ENCODE measurements at places on chromosomes 4 and X. TPM values are rescaled to one million over a fixed set of nuclear protein-coding genes. Genes with fewer than 3 reads are reported as not detected.

- no peak overlapping the region for H3K27ac ChIP-seq
- H3K36me3 ChIP-seq, result no peaks in the 10 kb centered on the region
- H3K27me3 ChIP-seq, result no peaks in the 10 kb centered on the region
- H3K4me3 ChIP-seq, result no peak overlapping the region
- no peaks in the 10 kb centered on the region for H3K4me1 ChIP-seq
Observed at GRCh38 chr4:52098618-52099017, 47.5 kb downstream of the SPATA18 start.

GRCh38 chr4:69714086-69714485, 46.3 kb downstream of the SULT1B1 start:
- no peaks in the 10 kb centered on the region for H3K36me3 ChIP-seq
- no peak for DNase-seq
- H3K27ac ChIP-seq, result no peak overlapping the region
- H3K4me3 ChIP-seq, result no peak overlapping the region
- H3K4me1 ChIP-seq, result no peaks in the 10 kb centered on the region
- H3K27me3 ChIP-seq, result no peaks in the 10 kb centered on the region

SYNPO2 gene
- polyA plus RNA-seq, result 103 TPM

- DNase-seq, result peak; percentile 4
- H3K27me3 ChIP-seq, result peaks cover 3% of the 10 kb centered on the region
- no peak overlapping the region for H3K27ac ChIP-seq
- H3K36me3 ChIP-seq, result no peaks in the 10 kb centered on the region
Observed at GRCh38 chrX:5876984-5877596, 351.6 kb downstream of the NLGN4X start.

DNA sequence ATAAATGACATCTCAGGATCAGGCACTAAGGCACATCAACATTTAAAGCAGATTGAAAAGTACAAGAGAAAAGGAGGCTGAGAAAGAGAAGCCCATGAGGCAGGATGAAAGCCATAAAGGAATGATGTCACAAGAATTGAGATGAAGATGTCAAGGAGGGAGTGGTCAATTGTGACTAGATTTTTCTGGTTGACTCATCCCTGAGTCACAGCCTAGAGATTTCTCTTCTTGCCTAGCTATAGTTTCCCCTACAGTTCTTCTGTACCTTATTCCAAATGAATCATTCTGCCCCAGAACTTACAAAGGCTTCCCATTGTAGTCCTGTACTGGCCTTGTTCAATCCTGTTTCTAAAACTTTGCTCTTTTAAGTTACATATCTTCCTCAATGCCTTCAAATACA, 3.4 kb upstream of the USP53 start:
- no peak for DNase-seq
- no peaks in the 10 kb centered on the region for H3K27me3 ChIP-seq
- no peak overlapping the region for H3K27ac ChIP-seq

SH3BGRL gene
- 76.6 TPM for polyA plus RNA-seq

C1QTNF7 gene
- polyA plus RNA-seq, result 3.2 TPM

DNA sequence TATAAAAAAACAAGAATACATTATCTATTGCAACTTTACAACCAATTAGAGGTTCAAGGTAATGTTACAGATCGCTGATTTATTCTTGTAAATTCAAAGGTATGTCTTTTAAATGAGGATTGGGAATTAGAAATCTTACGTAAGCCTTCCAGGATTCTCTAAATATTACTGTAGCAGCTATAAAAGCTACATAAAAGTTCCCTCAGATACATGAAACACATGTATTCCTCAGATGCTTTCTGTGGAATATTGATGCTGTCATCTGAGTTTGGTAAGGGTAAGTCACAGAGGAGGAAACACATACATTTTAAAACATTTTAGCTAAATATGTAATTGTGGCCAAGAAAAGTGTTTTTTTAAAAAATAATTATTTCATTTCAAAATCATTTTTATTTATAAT, 3.4 kb downstream of the AFP start:
- DNase-seq, result no peak
- H3K4me1 ChIP-seq, result no peaks in the 10 kb centered on the region
- H3K27me3 ChIP-seq, result no peaks in the 10 kb centered on the region
- no peaks in the 10 kb centered on the region for H3K36me3 ChIP-seq
- no peak overlapping the region for H3K27ac ChIP-seq

DNA sequence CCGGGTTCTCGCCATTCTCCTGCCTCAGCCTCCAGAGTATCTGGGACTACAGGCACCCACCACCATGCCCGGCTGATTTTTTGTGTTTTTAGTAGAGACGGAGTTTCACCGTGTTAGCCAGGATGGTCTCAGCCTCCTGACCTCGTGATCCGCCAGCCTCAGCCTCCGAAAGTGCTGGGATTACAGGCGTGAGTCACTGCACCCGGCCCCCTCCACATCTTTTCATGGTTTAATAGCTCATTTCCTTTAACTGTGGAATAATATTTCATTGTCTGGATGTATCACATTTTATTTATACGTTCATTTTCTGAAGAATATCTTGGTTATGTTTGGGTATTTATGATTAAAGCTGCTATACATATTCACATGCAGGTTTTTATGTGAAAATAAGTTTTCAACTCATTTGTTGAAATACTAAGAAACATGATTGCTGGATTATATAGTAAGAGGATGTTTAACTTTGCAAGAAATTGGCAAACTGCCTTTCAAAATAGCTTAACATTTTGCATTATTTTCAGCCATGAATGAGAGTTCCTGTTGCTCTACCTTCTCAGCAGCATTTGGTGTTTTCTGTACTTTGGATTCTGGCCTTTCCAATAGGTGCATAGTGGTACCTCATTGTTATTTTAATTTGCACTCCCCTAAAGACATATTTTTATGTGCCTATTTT, 591.9 kb downstream of the TECRL start:
- peak; percentile 1 for DNase-seq
- H3K27me3 ChIP-seq, result no peaks in the 10 kb centered on the region
- no peaks in the 10 kb centered on the region for H3K4me1 ChIP-seq
- H3K4me3 ChIP-seq, result no peak overlapping the region
- no peaks in the 10 kb centered on the region for H3K36me3 ChIP-seq

DNA sequence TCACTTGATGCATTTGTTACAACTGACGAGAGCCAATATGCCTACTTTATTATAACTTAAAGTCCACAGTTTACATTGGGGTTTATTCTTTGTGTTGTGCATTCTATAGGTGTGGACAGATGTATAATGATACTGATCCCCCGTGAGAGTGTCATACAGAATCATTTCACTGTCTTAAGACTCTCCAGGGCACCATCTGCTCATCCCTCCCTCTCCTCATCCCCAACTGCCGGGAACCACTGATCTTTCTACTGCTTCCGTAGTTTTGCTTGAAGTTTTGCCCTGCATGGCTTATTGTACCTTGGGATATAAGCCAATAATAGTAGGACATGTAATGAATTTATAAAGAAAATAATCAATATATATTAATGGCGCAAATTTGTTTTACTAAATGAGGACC, 137.8 kb upstream of the MSX1 start:
- H3K27ac ChIP-seq, result no peak overlapping the region
- no peak for DNase-seq
- H3K27me3 ChIP-seq, result no peaks in the 10 kb centered on the region
- H3K4me1 ChIP-seq, result no peaks in the 10 kb centered on the region

UGT2B11 gene
- not detected for polyA plus RNA-seq

DNA sequence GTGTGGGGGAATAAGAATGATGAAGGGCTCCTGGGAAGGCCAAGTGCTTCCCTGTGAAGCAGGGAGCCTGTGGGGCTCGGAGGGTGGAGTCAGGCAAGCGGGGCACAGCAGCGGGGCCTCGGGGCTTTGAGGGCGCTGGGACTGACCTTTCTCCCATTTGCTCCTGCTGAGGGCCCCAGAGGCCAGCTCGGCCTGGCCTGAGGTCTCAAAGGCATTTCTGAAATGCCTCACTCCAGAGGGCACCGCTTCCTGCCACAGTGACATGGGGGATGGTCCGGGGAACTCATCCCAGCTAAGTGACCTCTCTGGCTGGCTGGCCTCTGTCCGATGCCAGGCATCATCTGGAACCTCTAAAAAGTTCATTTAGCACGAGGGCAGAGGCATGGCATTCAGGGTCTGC, 98.8 kb upstream of the STX18 start:
- H3K27ac ChIP-seq, result no peak overlapping the region
- H3K27me3 ChIP-seq, result peaks cover 6% of the 10 kb centered on the region
- no peak overlapping the region for H3K4me3 ChIP-seq

- no peaks in the 10 kb centered on the region for H3K27me3 ChIP-seq
- no peak overlapping the region for H3K27ac ChIP-seq
- no peak for DNase-seq
- H3K4me3 ChIP-seq, result no peak overlapping the region
Observed at GRCh38 chr4:162406637-162407365, 243.0 kb upstream of the FSTL5 start.

DNA sequence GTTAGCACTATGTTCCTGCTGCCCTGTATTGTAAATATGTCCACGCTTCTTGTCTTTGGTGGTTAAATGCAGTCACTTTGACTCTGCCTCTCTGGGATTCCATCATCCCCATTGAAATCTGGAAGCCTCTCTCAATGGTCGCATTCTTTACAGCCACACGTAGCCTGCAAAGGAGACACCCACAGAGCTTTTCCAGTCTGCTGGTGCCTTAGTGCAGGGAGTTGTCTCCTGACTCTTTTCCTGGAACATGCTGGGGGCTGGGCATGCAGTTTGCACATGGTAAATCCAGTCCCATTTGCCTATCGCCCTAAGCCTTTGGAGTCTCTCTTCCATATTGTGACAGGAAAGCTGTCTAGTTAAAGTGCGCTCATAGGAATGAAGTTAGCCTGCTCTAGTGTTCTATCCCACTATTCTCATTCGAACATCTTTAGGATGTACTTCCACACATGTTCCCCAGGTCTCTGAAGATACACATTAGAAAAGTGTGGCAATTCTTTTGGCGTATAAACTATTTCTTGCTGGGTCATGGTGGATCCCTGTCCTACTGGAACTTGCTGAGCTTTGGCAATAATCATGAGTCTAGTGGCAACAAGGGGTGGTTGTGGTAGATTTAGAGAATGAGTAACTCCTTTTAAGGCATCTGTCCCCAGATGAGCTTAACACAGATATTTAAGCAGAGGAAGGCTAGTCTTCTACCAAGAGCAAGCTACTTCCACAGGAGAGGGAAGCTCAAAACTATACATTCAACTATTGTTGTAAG, 33.7 kb downstream of the COQ2 start:
- H3K27me3 ChIP-seq, result no peaks in the 10 kb centered on the region
- H3K4me1 ChIP-seq, result no peaks in the 10 kb centered on the region
- no peaks in the 10 kb centered on the region for H3K36me3 ChIP-seq

DNA sequence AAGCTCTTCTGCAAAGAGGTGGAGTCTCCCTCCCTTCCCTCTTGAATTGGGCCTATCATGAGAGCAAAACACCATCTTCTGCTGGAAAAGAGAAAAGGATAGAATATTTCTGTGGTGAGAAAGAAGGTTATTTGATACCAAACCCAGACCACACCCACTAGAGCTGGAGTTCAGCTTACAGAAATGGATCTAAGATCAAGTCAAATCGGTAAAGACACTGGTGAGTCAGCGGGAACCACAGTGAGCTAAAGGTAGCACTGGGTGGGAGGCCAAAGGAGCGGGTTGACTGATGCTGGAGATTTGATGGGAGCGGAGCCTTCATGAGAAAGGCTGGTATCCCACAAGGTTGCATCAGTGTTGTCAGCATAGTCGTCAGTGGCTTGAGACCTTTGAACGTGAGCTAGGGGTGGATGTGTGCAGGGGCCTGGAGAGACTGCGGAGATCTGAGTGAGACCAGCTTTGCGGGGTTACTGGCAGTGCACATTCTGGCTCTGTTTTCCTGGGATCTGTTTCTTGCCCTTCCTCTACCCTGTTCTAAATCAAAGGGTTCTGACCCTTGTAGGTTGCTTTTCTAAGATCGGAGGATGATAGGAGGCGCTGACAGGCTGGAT, 106.4 kb upstream of the SCOC start:
- H3K4me1 ChIP-seq, result peaks cover 11% of the 10 kb centered on the region
- H3K27me3 ChIP-seq, result no peaks in the 10 kb centered on the region
- H3K36me3 ChIP-seq, result no peaks in the 10 kb centered on the region
- H3K4me3 ChIP-seq, result no peak overlapping the region
- no peak for DNase-seq

- H3K27me3 ChIP-seq, result peaks cover under 1% of the 10 kb centered on the region
- no peak for DNase-seq
- H3K36me3 ChIP-seq, result no peaks in the 10 kb centered on the region
- no peak overlapping the region for H3K4me3 ChIP-seq
Observed at GRCh38 chr4:26034849-26035248, 120.8 kb downstream of the SMIM20 start.

DNA sequence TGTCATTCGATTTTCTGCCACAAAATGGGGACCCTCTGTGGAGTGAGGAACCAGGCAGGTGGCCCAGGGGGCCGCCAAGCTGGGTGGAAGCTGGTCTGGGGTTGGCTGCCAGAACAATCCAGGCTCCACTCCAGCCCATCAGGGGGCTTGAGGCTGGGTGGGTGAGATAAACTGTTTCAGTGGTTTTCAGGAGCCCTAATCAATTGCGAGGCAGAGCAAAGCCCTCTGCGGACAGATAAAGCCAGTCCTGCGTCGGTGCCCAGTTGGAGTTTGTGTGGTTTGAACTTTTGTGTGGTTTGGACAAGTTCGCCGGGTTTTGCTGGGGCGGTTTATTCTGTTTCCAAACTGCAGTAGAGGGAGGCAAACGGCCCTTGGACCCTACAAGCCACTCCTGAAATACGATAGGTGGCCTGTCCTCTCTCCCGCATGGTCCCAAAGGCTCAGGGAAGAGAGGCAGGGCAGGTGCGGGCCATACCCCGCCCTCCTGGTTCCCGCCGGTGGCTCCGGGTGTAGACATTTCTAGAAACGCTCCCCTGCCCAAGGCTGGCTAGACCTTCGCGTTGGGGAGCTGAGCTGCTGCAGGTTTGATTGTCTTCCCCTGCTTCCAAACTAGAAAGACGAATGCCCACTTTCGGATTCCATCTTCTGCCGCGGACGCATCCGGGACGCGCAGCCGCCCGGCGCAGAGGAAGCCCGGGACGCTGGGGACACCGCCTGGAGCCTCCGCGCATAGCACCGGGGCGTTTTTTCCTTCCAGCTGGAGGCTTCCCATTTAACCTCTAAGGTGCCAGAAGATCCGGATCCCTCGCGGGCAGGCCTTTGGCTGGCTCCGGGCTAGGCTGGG, 169.0 kb upstream of the BCOR start:
- H3K4me3 ChIP-seq, result peak overlapping the region; percentile 44
- peak; percentile 84 for DNase-seq
- H3K4me1 ChIP-seq, result peaks cover 33% of the 10 kb centered on the region
- no peaks in the 10 kb centered on the region for H3K36me3 ChIP-seq

CHRDL1 gene
- polyA plus RNA-seq, result 5.5 TPM

DNA sequence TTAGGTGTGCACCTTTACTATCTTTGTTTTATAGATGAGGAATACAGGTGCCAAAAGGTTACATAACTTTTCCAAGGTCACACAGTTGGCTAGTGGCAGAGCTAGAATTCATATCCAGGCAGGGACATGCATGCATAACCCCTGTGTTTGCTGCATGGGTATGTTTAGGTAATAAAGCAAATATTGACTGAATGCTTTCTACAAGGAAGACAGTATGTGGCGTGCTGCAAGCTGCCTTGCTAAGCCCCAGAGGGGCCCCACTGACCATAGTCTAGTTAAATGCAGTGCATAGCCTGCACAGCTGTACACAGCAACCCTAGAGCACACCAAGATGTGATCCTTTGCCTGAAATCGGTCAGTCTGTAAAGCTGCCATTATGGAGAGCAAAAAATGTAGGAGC, 320.5 kb upstream of the IGFBP7 start:
- no peak for DNase-seq
- no peak overlapping the region for H3K27ac ChIP-seq
- no peaks in the 10 kb centered on the region for H3K36me3 ChIP-seq
- no peak overlapping the region for H3K4me3 ChIP-seq
- no peaks in the 10 kb centered on the region for H3K27me3 ChIP-seq
- H3K4me1 ChIP-seq, result no peaks in the 10 kb centered on the region

- peaks cover 1% of the 10 kb centered on the region for H3K36me3 ChIP-seq
- H3K4me3 ChIP-seq, result no peak overlapping the region
- peak; percentile 59 for DNase-seq
- H3K4me1 ChIP-seq, result peaks cover 51% of the 10 kb centered on the region
Observed at GRCh38 chrX:2705046-2705832, 14.1 kb downstream of the CD99 start.

GRCh38 chr4:169266081-169266480, 4.7 kb downstream of the SH3RF1 start:
- H3K4me1 ChIP-seq, result peaks cover 10% of the 10 kb centered on the region
- no peak overlapping the region for H3K4me3 ChIP-seq

Data from muscle of leg (tissue), 16 donors.